ENCODE measurements at places on chromosomes 12 and 14. TPM values are rescaled to one million over a fixed set of nuclear protein-coding genes. Genes with fewer than 3 reads are reported as not detected.
A peak's percentile ranks its signal among the peaks of the same experiment; 100 is the strongest.

DNA sequence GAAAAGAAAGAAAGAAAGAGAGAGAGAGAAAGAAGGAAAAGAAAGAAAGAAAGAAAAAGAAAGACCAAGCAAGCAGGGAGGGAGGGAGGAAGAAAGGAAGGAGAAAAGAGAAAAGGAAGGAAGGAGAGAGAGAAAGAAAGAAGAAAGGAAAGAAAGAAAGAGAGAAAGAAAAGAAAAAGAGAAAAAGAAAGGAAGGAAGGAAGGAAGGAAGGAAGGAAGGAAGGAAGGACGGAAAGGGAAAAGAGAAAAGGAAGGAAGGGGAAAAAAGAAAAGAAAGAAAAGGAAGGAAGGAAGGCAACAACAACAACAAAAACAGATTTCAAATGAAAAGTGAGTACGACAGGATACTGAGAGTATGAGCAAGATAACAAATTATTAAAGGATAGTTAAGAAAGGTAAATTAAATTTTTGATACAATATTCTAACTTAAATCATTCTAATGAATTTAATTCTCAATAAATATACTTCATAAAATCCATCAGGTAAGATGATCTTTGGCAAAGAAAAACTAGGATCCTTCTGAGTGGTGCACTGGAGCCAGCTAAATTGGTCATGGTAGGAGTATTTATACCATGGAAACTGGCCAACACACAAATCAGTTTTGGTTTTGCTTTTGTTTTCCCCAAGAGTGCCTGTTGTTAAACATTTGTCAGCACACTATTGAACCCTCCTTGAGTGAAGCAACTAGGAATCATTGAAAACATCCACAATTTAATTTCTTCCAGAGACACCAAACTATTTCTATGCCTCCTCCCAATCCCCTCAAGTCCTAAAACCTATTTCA is 56.1 kb upstream of the DYRK2 start:
- peaks cover 31% of the 10 kb centered on the region for H3K4me1 ChIP-seq
- H3K4me3 ChIP-seq, result no peak overlapping the region
- H3K27me3 ChIP-seq, result peaks cover under 1% of the 10 kb centered on the region
- H3K27ac ChIP-seq, result peak overlapping the region; percentile 92
- H3K36me3 ChIP-seq, result no peaks in the 10 kb centered on the region
- DNase-seq, result peak; percentile 15

GRCh38 chr14:101224356-101225156 is 321.0 kb upstream of the RTL1 start:
- H3K27ac ChIP-seq, result no peak overlapping the region
- no peak for DNase-seq
- H3K4me1 ChIP-seq, result no peaks in the 10 kb centered on the region

DNA sequence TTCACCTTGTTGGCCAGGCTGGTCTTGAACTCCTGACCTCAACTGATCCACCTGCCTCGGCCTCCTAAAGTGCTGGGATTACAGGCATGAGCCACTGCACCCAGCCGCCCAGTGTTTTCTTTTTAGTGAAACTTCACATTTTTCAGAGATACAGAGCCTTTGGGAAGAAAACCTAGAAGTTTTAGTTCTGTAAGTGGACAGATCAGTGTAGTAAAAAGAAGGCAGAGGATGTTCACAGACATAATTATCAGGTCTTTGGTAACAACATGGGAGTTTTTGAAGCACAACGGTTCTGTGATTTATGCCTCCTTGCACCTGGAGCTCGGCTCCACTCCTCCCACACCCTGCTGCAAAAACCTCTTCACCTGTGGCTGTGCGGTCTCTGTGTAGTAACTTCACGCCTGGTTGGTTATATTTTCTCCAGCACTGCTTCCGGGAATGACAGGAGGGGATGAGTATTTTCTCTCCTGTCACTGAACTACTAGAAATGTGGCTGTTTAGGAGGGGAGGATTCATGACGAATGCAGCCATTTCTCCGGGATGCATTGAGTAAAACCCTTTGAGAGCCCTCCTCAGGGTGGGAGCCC is 67.0 kb downstream of the ARF6 start:
- peak; percentile 42 for DNase-seq
- peak overlapping the region; percentile 75 for H3K4me3 ChIP-seq
- H3K27me3 ChIP-seq, result no peaks in the 10 kb centered on the region

DNA sequence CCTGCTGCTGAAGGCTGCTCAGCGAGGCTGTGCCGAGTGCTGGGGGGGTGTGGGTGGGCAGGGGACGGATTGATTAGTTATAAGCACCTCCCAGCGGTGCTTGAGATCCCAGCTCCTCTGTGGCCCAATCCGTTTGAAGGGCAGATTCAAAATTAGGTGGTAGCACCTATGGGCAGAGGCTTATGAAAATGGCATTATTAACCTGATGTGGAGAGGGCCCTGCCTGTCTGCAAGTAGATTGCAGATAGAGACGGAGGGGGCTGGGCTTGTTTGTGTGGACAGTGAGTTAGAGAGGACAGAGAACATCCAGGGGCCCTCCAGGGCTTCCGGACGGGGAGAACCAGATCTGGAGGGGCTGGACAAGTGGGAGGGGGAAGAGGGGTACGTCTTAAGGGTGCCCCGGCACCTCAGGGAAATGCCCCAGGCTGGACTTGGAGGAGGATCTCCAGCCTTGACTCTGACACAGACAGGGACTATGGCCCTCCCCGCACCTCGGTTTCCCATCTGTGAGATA is at the start of gene RTL1:
Gene RTL1 (minus strand): TSS at position 51 of the 514 bp plus-strand sequence. CDS start 18,934 bp downstream, outside the sequence.
- peaks cover 34% of the 10 kb centered on the region for H3K27me3 ChIP-seq
- H3K4me3 ChIP-seq, result no peak within 1 kb of the TSS
- DNase-seq, result no peak
- H3K36me3 ChIP-seq, result no peaks in the 10 kb centered on the region
- H3K4me1 ChIP-seq, result no peaks in the 10 kb centered on the region

Gene C12orf54
- not detected for polyA plus RNA-seq

Gene AQP5
- not detected for polyA plus RNA-seq

Gene LRRC10
- not detected for polyA plus RNA-seq

Gene MAP4K5
- 45.3 TPM for polyA plus RNA-seq
